GM04503 (cell line): ENCODE measurements at places on chromosomes 7 and 10.

DNA sequence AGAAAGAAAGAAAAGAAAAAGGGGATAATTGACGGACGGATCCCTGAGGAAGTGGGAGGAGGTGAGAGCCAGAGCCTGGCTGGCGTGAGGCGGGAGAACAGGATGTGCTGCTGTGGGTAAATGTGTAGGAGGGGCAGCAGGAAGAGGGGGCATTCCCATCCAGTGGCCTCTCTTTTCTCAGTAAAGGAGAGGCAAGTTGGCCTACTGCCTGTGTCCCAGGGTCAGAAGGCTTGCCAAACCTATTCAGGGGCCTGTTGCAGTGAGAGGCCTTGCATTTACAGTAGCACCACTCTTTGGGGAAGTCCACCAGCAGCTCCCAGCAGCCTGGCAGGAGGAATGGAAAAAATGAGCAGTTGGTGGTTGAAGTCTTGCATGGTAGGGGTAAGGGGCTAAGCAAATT lies 26.6 kb upstream of the ASCC1 start:
- no peak for DNase-seq

- DNase-seq = peak; percentile 47
These were observed 56.0 kb downstream of the TACR2 start for GRCh38 chr10:69360485-69361302.

- no peak for DNase-seq
These were observed 3.3 kb downstream of the JMJD1C start for GRCh38 chr10:63462442-63462841.

- no peak for DNase-seq
These were observed 14.5 kb downstream of the PDGFA start for GRCh38 chr7:505171-505570.

DNA sequence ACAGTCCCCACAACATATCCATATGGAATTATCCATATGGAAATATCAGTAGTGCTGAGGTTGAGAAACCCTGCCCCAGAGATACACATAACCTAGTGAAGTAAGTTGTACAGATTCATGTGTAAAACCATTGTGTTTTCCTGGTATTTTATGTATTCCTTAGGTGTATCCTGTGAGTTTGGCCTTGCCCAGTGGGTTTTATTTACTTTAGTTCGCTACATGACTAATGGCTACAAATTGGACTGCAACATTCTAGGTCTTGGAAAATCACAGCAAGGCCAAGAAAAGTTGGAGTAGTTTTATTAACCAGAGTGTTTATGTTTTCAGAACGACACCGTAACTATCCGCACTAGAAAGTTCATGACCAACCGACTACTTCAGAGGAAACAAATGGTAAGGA lies 1.4 kb downstream of the RPS24 start:
- DNase-seq = no peak

DNA sequence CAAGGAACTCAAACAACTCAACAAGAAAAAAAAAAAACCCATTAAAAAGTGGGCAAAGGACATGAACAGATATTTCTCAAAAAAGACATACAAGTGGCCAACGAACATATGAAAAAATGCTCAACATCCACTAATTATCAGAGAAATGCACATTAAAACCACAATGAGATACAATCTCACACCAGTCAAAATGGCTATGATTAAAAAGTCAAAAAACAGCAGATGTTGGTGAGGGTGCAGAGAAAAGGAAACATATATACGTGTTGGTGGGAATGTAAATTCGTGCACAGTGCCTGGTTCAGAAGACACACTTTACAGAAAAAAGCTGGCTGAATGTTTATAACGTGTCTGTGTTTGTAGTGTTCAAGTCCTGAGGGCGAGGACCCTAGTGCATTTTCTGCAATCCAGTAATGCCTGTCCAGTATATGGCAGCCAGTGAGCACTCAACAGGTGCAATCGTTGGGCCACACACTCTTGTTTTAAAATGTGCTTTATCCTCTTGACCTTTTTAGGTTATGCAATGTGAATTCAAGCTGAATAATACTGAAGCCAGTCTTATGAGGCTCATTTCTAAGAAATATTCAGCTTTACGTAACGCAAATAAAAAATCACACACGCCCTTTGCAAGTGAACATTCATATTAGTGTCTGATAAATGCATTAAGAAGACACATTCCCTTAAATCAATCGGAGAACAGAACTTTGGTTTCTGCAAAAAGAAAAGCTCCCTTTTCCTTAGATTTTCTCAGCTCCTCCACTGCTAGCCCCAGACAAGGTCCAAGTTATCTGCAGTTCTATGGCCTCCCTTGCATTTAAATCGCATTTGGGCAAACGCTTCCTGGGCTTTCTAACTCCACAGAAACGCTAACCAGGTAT lies 813 bp upstream of the MTURN start:
- DNase-seq = no peak

- DNase-seq = no peak
These were observed 59.8 kb downstream of the C10orf67 start for GRCh38 chr10:23284674-23285335.

- no peak for DNase-seq
These were observed 87.9 kb downstream of the SLC37A3 start for GRCh38 chr7:140310337-140311002.

DNA sequence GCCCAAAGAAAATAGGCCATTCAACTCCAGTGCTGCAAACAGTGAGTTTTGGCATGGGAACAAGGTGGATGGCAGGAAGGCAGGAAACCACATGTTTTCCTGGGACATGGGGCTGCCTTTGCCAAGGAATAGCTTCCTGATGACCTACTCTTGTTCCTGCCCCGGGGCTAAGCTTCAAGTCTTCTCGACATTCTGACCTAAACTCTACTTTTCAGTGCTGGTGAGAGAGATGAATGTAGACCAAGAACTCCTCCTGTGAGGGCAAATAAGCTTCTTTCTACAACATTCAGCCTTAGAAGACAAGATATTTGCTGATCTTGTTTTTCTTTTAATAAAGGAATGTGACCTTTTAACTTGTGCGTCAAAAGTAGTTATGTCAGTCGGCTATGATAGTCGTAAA lies 199.0 kb downstream of the GPR37 start:
- DNase-seq = peak; percentile 63

DNA sequence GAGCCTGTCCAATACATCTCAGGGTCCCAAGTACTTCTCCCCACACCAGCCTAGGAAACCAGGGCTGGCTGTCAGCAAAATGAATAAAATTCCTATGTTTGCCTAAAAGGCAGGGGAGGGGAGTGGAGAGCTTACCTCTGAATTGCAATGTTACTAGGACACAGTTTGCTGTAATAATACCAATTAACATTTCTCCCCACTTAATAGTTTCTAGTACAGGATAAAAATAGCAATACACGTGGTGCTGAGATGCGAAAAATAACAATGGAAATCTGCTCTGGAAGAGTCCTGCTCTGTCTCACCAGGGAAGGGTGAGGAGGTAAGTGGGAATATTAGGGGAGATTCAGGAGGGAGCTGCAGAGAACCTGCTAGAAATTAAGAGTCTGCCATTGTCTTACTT lies 112.3 kb downstream of the PLXNA4 start:
- no peak for DNase-seq

- DNase-seq = no peak
These were observed 226.0 kb downstream of the KIAA1217 start for GRCh38 chr10:24434961-24435360.

DNA sequence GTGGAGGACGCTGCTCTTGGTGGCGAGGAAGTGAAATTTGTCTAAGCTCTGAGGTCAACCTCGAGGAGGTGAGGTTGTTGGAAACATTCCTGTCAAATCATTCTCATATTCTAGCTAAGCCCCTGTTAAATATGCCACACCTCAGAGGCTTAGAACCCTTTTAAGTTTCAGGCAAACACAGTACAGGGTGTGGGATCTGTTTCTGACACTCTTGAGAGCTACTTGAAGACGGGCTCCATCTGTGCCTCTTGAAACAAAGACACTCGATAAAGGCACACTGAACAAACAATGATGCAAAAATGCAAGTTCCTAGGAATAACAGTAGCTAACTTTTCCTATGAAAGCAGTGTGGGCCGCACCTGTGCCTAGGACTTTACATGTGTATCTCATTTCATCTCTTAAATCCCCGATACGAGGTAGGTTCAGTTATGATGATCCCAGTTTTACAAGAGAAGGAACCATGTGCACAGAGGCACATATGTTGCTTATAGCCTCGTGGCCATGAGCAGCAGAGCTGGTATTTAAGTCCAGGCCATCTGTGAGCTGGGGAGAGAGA lies 299.2 kb downstream of the CCDC3 start:
- no peak for DNase-seq

- DNase-seq = no peak
These were observed 560.9 kb downstream of the PTPRN2 start for GRCh38 chr7:158026636-158027265.

DNA sequence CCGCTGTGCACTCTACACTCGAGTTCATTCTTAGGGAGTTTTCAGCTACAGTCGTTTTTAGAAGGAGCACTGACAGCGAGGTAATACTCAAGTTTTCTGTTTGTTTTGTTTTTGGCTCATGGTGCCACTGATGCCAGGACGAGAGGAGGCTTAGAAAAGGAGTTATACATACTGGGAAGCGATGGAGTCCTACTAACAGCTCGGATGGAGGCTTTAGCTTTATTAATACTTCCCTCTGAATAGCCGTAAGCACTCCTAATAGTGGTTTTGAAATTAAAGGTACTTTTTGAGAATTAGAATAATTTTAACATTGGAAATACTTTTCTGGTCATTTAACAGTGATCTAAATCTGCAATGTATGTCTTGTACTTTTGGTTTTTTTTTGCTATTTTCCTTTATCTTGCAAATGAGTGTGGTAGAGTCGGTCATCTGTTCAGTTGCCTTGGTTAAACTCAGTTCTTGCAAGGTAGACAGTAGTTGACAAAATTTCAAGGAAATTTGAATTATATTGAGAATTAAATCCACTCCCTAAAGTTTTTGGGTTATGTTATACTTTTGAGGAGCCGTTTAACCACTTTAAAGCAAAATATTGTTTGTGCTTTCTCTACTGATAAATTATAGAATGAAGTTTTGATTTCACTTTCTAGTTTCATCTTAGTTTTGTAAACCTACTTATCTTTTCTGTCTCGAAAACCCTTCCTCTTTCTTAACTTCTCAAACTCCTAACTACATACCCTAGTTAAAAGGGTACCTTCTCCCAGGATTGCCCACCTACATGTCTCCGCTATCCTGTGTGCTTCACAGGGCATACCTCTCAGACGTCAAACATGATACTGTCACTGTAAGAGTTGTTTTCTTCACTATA lies 1.5 kb downstream of the HBP1 start:
- no peak for DNase-seq

DNA sequence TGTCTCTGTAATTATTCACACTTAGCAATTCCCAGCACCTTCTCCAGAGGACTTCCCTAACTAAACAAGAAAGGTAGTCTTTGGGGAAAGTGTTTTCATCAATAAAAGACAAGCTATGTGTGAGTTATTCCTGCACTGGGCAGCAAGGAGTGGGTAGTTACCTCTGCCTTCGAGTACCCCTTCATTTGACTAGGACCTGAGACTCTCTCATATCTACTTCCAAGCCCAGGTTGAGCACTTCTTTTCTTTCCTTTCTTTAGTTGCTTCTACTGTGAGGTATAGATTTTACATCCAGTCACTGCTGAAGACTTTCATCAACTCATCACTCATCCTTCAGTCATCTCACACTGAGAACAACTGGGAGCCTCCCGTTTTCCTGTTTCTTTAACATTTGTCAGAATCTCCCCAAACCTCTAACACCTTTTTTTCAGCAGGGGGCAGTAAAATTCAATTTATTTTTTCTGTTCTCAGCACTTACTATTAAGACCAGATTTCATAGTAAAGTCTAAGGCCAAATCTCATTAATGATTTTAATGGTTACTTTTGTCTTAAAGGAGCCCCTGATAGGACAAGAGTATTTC lies 80.1 kb upstream of the PRSS1 start:
- no peak for DNase-seq

- DNase-seq = no peak
These were observed 60.2 kb downstream of the SEMA3E start for GRCh38 chr7:83588602-83589240.

- DNase-seq = no peak
These were observed 95.5 kb upstream of the PRSS58 start for GRCh38 chr7:142353147-142354060.

GRCh38 chr10:43698156-43698555 lies 49.5 kb upstream of the ZNF32 start:
- no peak for DNase-seq

DNA sequence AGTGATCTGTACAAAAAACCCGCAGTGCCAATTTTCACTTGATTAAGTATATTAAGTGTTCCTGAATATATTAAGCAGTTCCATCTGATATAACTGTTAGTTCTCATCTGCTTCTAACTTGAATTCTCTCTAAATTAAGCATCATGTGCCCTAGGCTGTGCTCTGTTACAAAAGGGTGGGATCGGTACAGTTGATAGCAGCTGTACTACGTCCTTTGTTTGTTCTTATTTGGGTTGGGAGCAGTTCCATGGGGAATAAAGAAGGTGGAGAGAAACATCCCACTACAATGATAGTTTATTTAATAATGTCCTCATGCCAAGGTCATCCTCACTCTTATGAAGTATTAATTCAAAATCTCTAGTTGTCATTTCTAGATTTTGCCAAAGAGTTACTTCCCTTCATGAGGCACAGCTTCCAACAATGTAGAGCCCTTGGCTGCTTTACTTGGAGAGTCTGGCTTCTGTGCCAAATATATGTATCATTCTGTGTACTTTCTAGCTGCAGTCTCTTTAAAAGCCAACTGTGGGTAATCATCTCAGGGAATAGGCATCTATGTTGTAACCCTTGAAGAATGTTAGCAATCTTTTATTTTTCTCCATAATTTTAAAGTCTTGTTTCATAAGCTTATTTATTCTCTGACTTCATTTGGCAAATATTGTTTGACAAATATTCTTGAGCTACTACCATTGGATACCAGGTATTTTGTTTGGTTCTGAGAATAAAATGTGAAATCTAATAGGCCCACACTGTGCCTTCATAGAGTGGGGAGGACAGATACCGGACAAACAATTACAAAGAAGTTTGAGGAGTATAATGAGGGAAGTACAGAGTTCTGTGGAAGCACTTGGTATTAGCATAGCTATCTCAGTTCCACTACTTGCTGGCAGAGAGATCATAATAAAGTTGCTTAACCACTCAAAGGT lies 22.4 kb upstream of the AHR start:
- DNase-seq = peak; percentile 94

DNA sequence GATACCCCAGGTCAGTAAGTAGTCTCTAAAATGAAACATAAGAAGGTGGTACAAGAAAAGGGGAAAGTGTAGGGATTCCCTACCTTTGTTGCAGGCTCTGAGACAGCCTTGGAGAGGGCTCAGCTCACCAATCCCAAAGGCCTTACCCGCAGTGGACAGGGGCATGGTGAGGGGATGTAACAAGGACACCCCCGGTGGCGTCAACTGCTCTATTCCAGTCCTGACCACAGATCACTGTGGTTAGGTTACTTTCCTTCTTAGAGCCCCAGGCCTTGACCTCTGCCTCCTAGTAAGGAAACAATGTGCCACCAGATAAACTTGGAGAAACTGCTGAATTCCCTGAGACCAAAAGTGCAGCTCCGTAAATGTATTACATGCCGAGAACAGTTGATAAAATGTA lies 17.5 kb downstream of the PLXNA4 start:
- DNase-seq = no peak

DNA sequence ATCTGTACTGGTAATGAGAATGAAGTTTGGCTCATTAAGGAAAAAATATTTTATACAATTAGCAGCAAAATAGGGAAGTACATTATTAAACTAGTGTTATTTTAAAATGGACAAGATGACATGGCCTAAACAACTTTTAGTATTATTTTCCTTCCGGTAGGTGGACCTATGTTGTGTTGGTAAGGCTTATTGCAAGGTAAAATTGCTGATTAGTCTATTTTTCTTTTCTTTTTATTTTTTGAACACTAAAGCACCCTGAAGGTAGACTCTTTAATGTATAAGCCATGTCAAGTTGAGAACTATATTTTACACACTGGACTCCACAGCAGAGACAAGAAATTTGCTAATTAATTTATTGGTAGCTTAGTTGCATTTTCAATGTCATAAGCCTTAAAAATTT lies 239.5 kb upstream of the POT1 start:
- DNase-seq = no peak
